Fibroblast of skin of right quadriceps (primary cell): ENCODE measurements at places on chromosomes 12 and 14.

- DNase-seq = peak; percentile 85
These were observed 23.3 kb downstream of the DMAC2L start for GRCh38 chr14:50335389-50335788.

- peak; percentile 73 for DNase-seq
These were observed 16.3 kb downstream of the ST8SIA1 start for GRCh38 chr12:22318108-22318737.

- DNase-seq = peak; percentile 34
These were observed at the start of gene NDRG2 for GRCh38 chr14:21024585-21025370. Gene NDRG2, minus strand, starts transcription at chr14:21025061. Its CDS starts 1,746 bp downstream, at chr14:21023315.

GRCh38 chr12:88634008-88634407, 53.7 kb upstream of the KITLG start:
- no peak for DNase-seq

DNA sequence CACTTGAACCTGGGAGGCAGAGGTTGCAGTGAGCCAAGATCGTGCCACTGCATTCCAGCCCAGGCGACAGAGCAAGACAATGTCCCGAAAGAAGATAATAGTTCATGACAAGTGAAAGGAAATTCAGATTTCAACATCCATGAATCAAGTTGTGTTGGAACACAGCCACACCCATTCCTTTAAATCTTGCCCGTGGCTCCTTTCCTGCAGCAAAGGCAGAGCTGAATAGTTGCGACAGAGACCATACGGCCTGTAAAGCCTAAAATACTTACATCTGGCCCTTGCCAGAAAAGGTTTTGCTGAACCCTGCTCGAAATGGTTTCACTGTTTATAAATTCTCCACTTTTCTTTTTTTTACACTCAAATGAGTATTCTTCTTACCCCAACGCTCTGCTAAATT, 17.7 kb upstream of the ITPK1 start:
- DNase-seq = peak; percentile 63

- DNase-seq = no peak
These were observed 196.4 kb upstream of the G2E3 start for GRCh38 chr14:30362369-30363218.

DNA sequence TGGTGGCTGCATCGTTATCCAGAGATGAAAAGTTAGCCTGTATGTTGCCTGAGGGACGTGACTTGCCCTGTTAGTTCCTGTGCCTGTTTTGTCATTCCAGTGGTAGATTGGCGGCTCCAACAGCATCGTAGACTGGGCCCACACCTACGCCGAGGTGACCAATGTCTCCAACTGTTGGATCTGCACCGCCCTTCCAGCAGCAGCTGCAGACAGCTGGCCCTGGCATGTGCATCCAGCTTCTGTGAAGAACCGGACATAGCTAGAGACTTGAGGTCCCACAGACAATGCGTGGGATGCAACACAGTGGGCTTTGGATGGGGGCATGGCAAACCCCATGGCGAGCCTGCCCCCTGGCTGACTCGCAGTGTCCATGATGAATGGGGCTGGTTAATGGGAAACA, 93.0 kb upstream of the TMPO start:
- no peak for DNase-seq

DNA sequence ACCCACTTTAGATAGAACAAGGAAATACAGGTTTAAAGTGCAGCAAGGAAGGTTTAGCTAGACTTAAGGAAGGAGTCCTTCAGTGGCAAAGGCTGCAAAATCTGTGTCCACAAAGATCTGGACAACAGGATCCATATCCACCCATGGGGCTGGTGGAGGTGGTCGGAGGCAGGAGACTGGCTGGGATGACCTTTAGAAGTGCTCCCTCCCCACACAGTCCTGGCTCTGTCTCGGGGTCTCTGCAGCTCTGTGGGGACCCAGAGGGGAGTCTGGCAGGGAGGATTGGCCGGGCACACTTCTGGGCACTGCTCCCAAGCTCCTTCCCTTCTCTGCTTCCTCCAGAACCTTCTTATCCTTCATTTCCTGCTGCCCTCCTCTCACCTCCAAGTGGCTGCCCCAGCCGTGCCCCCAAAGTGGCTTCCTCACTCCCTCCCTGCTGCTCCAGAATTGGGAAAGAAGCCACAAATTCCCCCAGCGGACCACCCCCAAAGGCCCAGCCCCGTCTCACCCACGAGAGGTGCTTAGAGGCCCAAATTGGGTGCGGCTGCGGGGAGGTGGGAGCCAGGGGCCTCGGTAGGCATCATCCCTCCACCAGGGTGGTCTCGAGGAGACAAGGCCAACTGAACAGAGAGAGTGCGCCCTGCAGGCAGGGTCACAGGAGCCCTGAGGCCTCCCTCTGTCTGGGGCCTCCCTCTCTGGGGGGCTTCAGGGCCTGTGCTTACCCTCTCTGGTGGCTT, 21.9 kb upstream of the PGF start:
- no peak for DNase-seq

DNA sequence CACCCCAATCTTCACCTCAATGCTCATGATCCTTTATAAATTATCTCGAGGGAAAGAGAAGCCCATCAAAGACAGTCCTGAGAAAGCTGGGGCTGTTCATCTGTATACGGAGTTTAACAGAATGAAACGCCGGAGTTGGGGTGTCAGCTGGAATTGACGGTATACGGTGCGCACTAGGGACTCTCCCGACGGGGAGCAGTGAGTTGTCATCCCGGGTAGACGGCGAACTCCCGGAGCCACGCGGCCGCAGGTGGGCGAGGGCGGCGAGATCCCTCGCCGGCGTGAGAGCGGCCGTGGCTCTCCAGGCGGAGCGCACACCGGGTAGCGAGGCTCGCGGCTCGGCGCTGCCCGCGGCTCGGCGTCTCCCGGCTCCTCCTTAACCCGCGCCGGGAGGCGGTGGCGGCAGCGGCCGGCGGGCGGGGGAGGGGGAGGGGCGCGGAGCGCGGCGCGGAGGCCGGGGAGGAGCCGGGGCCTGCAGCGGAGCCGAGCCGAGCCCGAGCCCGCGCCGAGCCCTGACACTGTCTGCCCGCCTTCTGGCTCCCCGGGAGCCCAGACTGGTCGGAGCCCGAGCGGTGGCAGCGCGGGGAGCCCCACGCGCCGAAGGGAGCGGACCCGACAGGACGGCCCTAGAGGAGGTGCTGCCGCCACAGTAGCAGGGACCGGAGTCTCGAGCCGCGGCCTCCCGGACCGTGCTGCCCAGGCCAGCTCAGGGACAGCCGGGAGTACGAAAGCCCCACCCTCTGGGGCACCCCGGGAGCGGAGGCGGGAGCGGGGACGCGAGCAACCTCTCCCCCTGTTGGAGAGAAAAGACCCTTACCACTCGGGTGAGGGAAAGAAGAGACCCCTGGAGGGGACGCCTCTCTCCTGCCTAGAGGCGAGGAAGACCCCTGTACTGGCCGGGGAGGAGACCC, at the start of gene FOXJ2:
Gene FOXJ2 (plus strand): TSS at position 475 of the 911 bp plus-strand sequence. CDS start 7,117 bp downstream, outside the sequence.
- peak; percentile 76 for DNase-seq

GRCh38 chr12:104890476-104891096, 67.5 kb downstream of the SLC41A2 start:
- DNase-seq = peak; percentile 3

GRCh38 chr14:77325746-77326094, 4.9 kb downstream of the GSTZ1 start:
- no peak for DNase-seq

DNA sequence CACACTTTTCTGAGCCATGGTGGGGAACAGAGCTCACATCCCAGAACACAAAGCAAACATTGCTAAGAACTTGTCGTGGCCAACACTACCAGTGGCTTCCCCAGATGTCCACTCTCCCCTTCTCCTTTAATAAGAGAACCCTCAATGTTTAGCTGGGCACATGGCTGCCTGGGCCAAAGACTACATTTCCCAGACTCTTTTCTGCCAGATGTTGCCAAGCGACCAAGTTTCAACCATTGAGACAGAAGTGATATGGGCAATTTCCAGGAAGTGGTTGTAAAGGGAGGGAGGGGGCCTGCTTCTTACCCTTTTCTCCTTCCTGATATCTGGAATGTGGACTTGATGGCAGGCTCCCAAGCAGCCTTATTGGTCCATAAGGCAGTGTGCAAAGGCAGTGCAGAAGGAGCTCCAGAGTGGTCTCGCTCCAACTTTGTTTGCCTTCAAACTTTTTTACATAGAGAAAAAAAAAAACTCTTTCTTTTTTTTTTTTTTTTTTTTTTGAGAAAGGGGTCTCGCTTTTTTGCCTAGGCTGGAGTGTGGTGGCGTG, 24.9 kb upstream of the JDP2 start:
- no peak for DNase-seq

GRCh38 chr14:47539031-47539461, 136.4 kb downstream of the MDGA2 start:
- DNase-seq = peak; percentile 6

DNA sequence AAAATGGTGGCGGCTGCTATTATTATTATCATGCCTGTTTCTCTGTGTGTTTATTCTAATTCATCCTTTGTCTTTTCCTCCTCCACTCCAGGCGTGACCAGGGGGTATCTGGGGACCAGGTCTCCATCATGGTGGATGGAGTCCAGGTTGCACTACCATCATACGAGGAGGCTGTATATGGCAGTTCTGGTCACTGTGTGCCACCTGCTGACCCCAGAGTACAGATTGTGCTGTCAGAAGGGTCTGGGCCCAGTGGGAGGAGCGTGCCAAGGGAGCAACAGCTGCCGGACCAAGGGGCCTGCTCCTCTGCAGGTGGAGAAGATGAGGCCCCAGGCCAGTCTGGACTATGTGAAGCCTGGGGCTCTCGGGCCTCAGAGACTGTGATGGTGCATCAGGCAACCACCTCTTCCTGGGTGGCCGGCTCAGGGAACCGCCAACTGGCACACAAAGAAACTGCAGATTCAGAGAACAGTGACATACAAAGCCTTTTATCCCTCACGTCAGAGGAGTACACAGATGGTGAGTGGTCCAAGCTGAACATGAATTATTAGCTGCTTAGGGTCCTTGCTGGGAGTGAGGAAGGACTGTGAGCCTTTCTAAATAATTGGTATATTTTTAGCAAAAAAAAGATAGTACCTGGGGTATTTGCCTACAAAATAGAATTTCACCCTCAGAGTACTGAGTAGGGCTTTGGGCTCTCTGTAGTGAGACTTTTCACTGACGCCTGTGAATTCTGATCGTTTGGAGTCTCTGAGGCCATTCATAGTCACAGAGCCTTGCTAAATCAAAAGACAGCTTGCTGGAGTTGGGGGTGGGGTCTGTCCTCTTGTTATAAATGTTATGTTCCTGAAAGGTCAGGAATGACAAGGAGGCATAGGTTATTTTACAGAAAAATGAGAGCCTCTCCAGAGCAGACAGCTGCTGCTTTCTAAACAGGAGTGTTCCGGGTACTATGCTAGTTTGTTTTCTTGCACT, 58.1 kb upstream of the SRSF5 start:
- DNase-seq = no peak

DNA sequence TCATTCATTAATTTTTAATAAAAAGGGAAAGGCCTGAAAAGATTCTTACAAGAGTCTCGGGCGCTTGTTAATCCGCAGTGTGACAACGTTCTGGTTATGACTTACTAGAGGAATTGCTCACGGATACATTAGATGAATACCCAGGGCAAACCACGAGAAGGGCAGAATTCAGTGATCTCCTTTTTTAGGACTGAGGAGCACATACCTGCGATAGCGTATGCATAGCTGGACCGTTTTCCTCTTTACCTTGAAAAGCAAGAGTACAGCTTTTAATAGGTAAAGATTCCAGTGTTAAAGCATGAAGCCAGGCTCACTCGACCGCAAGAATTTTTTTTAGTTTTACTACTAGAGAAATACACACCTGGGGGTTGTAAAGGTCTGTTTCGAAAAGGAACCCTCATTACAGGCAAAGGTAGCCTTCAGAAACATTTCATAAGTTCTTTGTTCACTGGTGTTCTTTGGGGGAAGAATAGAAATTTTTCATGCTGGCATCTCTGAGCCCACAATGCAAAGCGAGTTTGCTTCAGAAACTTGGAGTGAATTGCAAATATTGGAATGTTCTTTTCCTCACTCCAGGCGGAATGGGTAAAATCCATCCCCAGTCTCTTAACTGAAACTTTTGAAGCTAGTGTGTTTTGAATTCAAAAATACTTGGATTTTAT, 953 bp downstream of the MAPK1IP1L start:
- DNase-seq = peak; percentile 21

- no peak for DNase-seq
These were observed 769.8 kb upstream of the MGAT4C start for GRCh38 chr12:87025976-87026375.

DNA sequence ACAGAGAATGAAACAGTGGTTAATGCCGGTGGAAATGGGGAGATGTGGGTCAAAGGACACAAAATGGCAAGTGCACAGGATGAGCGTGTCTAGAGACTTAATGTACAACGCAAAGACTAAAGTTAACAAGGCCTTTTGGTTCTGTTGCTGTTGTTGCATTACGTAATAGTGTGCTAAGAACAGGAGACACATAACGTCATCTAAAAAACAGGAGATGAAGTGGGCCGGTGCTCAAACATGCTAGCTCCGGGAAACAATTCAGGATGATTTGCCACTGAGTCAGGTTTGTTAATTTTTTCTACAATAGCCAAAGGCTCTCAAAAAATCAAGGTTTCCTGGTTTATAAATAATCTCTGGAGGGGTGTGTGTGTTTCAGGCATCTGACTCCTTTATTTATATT, 55.5 kb downstream of the ETV6 start:
- peak; percentile 86 for DNase-seq

DNA sequence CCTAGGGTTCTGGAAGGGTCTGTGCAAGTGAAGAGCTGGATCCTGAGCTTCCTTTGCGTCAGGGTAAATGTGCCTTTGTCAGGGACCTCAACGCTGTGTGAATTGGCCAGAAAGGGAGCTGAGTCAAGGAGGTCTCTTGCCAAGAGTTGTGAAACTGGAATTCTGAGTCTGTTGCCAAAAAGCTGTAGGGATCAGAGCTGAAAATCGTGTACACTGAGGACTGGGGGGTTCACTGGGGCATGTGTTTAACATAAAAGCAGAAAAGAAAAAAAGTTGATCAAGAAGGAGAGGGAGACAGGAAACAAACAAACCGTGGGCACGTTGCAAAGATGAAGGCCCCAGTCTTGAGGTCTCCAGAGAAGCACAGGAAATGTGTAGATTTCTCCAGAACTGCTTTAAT, 1081.5 kb downstream of the VRK1 start:
- DNase-seq = peak; percentile 79

DNA sequence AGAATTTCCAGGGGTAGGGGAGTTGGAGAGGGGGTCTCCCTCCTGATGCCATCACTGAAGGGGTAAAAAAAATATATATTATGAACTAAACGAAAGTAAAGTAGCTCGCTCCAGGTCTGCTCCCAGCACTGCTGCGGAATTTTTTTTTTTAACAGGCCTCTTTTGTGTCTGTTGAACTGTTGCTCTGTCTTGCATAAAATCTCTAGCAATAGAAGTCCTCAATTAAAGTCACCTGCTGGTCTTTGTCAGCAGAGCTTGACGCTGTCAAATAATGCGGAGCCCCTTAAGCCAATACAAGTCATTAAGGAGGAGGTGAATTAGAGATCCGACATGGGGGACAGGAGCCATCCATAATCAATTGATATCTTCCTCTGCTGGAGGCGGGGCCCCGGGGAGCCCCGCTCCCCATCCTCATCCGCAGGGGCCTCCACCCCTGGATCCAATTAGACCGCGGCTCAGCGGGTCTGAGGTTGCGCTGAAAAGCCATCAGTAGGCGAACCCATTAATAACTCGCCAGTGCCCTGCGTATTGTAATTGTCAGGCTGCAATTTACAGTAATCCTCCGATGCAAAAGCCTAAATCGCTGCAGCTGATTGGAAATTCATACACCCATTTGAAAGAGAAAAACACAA, 85.6 kb downstream of the DICER1 start:
- DNase-seq = no peak

GRCh38 chr12:49796606-49797448, 31.4 kb downstream of the NCKAP5L start:
- no peak for DNase-seq
